ENCODE measurements at places on chromosomes 3 and 15. TPM values are rescaled to one million over a fixed set of nuclear protein-coding genes. Genes with fewer than 3 reads are reported as not detected.

The EIF1B gene
- total RNA-seq, result 13.6 TPM

The PHLDB2 gene
- total RNA-seq, result 57.5 TPM

The NOX5 gene
- 0.09 TPM for total RNA-seq

The BOC gene
- 8.7 TPM for total RNA-seq

The PCLAF gene
- total RNA-seq, result 14.7 TPM
